Cerebellar cortex (tissue), 1 donor: ENCODE measurements at places on chromosomes 2 and 18.

- no peak for DNase-seq
These were observed 94.1 kb downstream of the BIN1 start for GRCh38 chr2:127012868-127013267.

DNA sequence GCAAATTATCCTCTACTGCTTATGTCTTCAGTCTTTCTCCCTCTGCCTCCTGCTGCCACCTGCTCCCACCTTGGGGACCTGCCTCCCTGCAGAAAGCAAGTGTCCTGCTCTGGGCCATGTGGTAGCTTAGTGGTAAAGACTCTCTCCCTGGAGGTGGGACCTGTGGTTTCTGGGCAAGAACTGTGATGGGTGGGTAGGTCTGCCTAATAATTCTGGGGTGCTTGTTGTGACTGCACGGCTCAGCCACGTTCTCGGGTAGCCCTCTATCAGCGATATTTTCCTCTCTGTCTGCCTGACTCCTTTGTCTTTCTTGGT lies 16.4 kb upstream of the CD28 start:
- DNase-seq: no peak

DNA sequence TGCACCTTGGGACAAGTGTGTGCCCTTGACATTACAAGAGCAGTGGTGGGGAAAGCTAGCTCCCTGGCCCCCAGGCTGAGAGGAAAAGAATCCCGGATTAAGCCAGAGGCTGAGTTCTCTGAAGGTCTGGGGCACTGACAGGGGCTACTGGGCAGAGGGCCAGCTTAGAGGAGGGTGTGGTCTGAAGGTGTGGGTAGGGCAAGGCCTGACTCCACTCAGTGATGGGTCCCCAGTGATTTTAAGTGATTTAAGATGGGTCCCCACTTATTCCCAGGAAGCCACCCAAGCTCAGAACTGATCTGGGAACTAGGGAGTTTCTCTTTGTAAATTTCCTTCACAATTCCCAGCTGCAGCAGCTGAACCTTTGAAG lies 8.8 kb downstream of the TMEM37 start:
- no peak for DNase-seq

- no peak for DNase-seq
These were observed 4.5 kb upstream of the TMSB10 start for GRCh38 chr2:84900971-84901370.

- DNase-seq: no peak
These were observed 619.9 kb downstream of the ZEB2 start for GRCh38 chr2:143899987-143900386.

GRCh38 chr18:45066886-45067285 lies 386.2 kb downstream of the SETBP1 start:
- DNase-seq: no peak

GRCh38 chr2:3128786-3129185 lies 248.8 kb downstream of the EIPR1 start:
- DNase-seq: no peak

DNA sequence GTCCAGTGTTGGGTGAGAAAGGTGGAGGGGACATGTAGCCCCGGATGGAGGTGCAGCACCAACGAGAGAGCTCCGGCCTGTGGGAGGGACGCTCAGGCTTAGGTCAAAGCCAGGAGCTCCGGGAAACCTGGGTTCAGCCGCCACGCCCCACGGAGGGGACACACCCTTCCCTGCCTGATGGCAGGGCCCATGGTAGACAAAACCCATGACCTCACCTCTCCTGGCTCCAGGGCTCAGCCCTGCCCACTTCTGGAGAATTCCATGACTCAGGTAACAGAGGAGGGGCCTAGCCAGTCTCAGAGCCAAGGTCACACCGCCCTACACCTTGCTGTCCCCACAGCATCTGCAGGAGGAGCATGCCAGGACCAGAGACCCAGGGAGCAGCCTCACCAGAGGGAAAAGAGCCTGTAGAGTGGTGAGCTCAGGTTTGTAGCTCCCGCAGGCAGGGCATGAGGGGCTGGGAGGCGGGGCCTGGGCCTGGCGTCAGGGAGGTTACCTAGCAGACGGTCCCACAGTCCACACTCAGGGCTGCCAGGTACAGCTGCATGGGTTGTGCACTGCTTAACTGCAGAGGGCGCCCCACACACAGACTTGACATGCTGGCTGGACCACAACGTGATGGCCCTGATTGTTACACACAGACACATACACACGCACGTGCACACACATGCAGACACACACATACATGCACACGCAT lies 70.8 kb upstream of the SMAD7 start:
- DNase-seq: peak; percentile 61

DNA sequence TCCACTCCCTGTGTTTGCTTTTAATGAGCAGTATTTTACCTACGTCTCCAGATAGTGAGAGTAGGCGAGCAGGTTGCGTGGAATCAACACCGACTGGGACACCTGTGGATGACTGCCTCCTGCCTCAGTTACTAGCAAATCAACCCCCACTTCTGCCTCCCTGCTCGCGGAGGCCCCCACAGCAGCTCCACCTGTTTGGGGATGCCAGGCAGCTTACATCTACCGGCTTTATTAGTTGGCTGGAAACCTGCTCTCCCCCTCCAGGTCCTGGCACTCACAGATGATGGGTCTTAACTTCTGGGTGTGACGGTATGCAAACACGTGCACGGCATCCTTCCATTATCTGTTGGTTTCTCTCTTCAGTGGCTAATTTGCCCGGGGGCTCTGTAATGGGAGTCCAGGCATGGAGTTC lies 164.4 kb upstream of the SESTD1 start:
- DNase-seq: no peak

GRCh38 chr2:128520340-128520739 lies 201.7 kb upstream of the HS6ST1 start:
- DNase-seq: no peak

GRCh38 chr2:45691171-45691999 lies 39.9 kb downstream of the PRKCE start:
- peak; percentile 54 for DNase-seq

- no peak for DNase-seq
These were observed 113.2 kb downstream of the MRO start for GRCh38 chr18:50706651-50707050.

DNA sequence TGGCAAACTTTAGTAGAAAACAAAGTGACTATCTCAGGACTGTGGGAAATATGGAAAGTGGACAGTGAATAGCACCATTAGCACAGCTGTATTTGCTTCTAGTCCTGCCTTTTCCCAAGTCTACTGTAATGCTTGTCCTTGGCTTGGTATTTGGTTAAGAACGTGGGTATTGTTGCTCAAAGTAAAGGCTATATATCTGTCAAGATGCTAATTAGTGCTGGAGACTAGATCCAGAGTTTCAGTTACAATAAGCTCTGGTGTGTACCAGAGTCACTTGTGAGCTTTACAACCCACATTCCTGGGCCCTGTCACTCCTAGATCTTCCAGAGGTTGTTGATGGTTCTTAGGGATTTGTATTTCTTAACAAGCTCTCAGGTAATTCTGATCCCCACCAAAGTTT lies 313.6 kb downstream of the SLC8A1 start:
- no peak for DNase-seq

DNA sequence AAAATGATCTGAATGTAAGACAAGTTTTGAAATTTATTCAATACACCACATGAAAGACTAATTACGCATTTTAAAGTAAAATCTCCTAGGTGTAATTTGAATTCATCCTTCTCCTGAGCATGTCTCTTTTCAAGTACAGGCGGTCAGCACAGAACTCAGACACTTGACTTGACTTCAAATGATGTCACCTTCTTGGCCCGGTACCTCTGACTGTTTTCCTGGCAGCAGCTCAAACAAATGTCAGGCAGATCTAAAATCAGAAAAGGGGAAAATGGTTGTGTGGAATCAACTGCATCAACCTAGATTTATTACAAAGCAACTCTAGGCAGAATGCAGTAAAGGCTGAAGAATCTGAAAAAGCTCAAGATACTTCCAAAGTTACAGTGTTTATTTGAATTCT lies 11.4 kb upstream of the PROKR1 start:
- peak; percentile 0 for DNase-seq

GRCh38 chr18:31685097-31686082 lies 1.0 kb upstream of the B4GALT6 start:
- peak; percentile 71 for DNase-seq

- no peak for DNase-seq
These were observed 7.2 kb downstream of the AGAP1 start for GRCh38 chr2:235500761-235501672.

DNA sequence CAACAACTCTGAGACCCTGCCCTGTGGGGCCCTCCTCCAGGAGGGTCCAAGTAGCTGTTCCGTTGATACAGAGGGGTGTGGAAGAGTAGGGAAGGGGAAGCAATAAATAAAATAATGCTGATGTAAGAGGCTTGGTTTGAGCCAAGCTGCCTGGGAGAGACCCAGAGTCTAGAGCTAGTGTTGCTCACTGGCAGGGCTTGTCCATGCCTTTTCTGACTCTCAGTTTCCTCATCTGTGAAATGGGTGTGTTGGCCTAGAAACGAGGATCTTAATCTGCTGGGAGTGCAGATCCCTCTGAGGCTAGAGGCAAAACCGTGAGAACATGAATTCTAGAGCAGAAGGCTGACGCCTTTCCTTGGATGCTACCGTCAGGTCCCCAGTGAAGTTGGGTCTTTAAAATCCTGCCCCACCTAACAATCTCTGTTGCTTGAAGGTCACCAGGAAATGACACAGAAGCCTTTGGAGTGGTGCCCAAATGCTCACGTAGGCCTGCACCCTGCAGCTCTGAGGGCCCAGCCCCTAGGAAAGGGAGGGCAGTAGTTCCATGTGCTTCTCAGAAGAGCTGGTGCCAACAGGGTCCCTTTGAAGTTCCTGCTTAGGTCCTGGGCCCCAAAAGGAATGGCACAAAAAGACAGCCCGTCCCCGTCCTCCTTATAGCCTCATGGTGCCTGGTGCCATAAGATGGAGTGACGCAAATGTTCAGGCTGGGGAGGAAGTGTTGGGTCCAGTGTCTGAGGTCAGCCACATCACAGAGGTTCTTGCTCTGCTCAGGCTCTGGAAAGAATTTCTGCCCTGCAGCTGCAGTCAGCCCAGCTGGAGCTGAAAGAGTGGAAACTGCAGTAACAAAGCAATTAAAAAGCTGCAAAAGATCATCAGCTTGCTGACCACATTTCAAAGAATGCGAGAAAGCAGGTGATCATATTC lies 73.2 kb upstream of the SMAD2 start:
- no peak for DNase-seq

GRCh38 chr2:216633616-216634369 lies 573 bp downstream of the IGFBP2 start:
- no peak for DNase-seq

DNA sequence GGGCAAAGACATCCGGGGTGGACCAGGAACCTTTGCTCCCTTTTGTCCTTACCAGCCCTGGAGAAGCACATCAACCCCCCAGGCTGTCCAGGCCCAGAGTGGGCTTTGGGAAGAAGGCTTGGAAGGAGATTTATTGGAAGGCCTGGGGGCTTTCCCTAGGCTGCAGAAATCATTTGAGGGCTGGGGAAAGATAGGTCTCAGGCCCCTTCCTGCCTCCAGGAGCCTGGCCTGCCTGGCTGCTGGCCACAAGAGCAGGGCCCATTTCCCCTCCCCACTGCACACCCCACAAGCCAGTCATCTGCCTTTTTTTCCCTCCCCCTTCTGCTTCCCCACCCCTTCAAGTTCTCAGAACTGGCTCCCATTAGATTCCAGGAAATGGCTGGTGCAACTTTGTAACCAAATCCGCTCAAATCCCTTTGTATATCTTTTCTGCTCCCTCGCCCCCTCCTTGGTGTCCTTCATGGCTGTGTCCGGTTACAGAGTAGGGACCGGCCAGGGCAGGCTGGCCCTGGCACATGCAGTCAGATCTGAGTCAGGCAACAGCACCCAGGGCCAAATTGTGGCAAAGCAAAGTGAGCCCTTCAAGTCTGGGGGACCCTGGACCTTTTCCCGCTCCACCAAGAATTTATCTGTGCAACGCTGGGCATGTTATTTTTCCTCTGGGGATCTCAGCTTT lies 20.8 kb upstream of the TNP1 start:
- no peak for DNase-seq

- DNase-seq: peak; percentile 44
These were observed 1.6 kb upstream of the PUM2 start for GRCh38 chr2:20352230-20352578.

DNA sequence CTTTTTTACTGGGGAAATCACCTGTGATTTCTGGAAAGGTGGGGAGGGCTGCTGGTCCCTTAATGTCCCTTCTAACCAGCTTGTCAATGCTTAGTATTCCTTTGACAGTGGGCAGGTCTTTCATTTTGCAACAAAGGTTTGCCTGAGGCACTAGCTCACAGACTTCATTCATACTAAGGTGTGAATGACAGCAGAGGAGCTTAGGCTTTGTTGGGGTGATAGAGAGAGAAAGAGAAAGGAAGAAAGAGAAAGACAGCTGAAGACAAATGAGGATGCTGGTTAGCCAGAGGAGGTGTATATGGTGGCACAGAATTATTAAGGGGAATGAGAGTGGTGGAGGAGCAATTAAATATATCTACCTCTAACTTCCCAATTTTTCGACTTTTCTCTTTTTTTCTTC lies 28.9 kb upstream of the GTF2A1L start:
- no peak for DNase-seq

DNA sequence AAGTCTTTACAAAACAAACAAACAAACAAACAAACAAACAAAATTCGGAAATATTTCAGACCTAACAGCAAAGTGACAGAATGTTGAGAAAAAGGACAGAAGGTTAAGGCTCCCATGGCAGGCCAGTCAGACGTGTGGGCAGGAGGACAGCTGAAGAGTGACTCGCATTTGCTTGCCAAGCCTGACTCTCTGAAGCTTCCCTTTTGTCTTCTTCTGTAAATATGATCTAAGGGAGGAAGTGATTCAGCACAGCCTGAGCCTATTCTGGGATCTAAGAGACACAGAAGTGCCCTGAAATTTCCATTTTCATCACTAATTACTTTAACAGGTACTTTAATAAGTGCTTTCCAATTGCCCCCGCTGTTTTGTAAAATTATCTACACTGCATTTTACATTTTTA lies 134.0 kb upstream of the LYPD1 start:
- peak; percentile 7 for DNase-seq

GRCh38 chr18:10514601-10515000 lies 11.2 kb upstream of the NAPG start:
- no peak for DNase-seq

GRCh38 chr2:83757329-83757728 lies 701.8 kb downstream of the SUCLG1 start:
- DNase-seq: no peak

GRCh38 chr2:34408100-34408499 lies 809.0 kb upstream of the FAM98A start:
- DNase-seq: no peak

GRCh38 chr2:85787981-85788340 lies 34.2 kb downstream of the ATOH8 start:
- no peak for DNase-seq

GRCh38 chr2:121748202-121748601 lies 7.2 kb upstream of the TSN start:
- no peak for DNase-seq

- no peak for DNase-seq
These were observed 136.8 kb downstream of the SMAD7 start for GRCh38 chr18:48813833-48814489.
